ENCODE measurements at places on chromosomes 4 and X.

- no peak for DNase-seq
Measured at GRCh38 chr4:168887809-168888208, 122.2 kb downstream of the CBR4 start.

- no peak for DNase-seq
Measured at GRCh38 chr4:152265149-152265621, 270.7 kb downstream of the FBXW7 start.

DNA sequence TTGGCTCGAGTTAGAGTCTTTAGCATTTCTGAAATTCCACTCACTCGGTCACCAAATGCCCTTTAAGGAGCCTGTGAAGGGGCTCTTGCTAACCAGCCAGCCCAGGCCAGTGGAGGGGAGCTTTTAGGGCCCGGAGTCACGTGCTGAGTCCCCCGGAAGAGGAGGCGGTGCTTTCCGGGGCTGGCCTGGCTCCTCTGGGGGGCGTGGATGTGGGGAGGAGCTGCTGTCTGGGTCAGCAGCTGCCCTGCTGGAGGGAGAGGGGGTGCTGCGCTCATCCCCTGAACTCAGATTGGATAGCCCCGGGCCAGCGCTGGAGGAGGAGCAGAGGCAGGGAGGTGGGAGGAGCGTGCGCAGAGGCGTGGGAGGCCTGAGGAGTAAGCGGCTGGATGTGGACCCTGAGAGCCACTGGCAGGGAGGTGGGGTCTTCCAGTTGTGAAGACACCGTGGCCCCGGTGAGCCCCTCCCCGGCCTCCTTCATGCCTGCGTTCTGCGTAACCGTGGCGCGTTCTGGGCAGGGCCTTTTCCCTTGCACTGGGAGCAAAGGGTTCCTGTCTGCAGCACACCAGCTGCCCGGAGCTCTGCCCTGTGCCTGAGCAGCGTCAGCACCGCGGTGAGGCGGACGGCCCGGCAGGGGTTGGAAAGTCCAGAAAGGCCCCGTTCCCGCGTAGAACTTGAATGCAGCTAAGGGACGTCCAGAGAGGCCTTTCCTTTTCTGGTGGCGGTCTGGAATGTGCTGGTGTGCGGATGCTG is 19.7 kb downstream of the MAEA start:
- no peak for DNase-seq

DNA sequence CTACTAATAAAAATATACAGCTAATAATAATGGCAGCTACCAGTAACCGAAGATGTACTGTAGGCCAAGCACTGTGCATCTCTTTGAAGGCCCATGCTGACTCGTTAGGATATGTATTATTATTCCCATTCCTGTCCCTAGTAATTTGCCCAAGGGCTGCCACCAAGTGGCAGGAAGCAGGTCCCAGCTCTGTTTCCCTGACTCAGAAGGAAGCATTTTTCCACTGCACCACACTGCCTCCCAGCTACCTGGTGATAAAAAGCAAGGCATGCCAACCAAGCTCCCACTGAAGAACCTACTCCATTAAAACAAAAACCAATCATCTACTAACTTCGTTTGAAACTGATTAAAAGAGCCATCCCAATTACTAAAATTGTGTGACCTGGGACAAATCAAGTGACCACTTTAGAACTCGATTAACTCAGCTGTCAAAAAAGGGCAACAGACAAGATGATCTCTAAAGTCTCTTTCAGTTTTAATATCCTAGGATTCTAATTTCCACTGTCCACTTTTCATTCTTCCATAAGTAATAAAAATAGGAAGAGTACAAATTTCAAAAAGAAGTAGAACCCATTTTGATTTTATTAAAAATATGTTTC is 24.3 kb upstream of the PGM2 start:
- DNase-seq: peak; percentile 23

DNA sequence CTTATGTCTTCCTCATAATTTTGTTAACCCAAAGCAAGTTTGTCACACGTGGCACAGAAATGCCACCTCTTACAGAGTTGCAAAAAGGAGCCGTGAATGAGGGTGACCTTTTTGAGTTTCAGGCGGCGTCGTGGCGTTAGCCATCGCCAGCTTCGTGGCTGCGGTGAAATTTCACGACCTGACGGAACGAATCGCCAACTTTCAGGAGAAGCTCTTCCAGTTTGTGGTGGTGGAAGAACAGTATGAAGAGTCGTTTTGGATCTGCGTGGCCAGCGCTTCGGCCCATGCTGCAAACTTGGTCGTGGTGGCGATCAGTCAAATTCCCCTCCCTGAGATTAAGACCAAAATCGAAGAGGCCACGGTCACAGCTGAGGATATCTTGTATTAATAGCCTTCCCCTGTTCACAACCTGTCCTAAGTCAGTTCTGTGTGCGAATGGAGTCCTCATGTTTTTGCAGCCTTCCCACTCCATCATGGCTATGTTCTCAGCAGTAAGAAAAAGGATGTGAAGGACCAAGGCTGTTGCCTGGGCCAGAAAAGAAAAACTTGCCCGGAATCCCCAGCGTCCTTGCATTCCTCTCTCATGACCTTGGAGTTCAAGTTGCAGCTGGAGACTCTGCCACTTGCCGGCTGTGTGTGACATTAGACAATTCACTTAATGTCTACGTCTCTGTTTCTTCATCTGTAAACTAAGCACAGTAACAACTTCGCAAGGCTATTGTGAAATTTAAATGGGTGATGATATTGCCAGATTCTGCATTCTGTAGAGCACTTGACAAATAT is 11.9 kb downstream of the CLRN2 start:
- DNase-seq: no peak

GRCh38 chr4:14783011-14783877 is 219.0 kb upstream of the CPEB2 start:
- no peak for DNase-seq

DNA sequence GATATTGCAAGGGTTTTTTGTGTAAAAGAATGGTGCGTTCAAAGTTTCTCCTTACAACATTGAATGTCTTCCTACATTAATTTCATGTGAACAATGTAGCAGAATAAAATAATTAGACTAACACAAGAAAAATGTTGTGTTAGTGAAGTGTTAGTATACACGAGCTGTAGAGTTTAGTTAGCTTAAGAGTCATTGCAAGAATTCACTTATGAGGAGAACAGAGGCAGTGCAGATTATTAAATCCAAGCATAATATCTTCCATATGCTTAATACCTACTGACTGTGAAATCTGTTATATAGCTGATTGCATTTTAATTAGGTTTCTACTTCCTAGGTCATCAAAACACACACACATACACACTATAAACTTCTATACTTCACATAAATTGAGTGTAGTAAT is 959.0 kb downstream of the FAT4 start:
- DNase-seq: no peak

GRCh38 chrX:133587818-133588217 is 172.5 kb upstream of the GPC4 start:
- DNase-seq: no peak

DNA sequence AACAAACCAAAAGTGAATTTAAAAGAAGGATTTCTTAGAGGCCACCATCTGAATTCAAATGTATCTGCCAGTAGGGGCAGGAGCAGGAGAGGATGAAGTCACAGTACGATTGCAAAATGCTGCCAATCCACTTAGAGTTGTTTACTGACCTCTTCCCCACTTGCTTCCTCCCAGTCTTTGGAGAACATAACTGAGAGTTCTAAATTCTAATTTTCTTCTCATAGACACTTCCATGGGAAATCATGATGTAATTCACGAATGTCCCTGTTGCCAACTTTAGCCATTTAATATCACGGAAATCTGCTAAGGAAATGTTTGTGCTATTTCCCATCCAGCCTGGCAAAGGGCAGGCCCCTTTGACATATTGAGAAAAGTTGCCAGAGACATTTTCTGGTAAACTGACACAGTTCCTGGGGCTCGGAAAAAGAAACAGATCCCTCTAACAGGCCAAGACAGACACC is 33.6 kb upstream of the NOCT start:
- DNase-seq: peak; percentile 15

DNA sequence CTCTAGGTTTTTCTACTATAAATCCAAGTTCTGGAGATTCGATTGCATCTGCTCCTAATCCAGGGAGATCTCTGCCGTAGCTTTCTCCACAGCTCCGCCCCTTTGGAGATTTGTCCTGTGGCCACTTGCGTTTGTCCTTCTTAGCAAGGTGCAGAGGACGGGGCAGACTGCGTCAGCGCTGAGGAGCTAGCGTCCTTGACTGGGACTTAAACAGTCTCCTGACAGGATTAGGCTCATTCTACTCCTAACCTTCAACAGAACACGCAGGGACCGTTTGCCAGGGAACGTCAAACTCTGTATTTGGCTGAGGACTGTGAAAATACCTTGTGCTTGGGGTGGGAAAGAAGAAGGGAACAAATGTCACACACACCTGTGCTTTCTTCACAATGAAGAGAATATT is 38.6 kb downstream of the SORBS2 start:
- DNase-seq: no peak

DNA sequence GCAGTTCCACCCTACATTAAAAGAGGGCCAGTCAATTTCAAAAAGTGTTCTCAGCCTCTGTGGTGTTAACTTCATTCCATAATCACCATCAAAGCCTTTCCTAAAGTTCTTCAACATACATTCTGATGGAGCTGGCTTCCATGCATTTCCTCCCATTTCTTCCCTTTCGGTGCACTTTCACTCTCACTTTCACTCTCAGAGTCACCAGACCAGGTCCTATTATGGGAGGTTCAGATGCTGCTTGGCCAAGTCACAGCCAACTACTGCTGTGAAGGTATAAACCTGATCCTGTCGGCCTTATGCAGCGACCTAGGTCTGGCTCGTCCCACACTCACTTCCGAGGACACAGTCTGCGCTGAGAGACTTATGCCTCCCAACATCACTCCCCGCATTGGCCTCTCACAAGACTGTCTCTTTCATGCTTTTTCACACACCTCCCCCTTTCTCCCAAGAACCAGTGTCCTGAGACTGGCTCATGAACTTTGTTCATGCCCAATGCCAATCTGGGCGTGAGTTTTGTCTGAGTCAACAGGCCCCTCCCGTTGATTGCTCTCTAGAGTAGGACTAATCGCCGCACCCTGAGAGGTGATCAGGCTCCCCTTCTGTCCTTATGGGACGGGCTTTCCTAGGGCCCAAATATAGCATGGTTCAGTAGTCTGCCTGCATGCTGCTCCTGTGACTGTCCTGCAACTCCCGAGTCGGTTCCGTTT is 60.8 kb upstream of the XAGE1B start:
- DNase-seq: no peak

- no peak for DNase-seq
Measured at GRCh38 chr4:17103231-17103630, 204.8 kb upstream of the LDB2 start.

- no peak for DNase-seq
Measured at GRCh38 chrX:51852096-51852495, 41.3 kb upstream of the MAGED1 start.

DNA sequence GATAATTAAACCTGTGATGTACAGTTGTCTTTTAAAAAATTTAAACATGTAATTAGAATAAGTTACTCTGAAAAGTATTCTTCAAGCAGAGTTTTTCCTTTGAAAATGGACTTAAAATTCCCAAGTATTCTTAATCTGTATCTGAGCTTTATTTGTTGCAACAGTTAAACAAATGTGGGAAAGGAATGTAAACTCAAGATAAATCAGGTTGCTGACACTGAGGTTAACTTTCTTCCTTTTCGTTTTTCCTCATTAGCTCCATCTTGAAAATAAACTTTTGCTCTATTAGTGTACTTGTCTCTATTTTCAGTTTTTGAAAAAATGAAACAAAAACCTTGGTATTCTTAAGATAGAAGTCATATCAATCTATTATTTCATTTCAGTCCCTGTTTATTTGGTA is 144.5 kb upstream of the BMPR1B start:
- DNase-seq: no peak

DNA sequence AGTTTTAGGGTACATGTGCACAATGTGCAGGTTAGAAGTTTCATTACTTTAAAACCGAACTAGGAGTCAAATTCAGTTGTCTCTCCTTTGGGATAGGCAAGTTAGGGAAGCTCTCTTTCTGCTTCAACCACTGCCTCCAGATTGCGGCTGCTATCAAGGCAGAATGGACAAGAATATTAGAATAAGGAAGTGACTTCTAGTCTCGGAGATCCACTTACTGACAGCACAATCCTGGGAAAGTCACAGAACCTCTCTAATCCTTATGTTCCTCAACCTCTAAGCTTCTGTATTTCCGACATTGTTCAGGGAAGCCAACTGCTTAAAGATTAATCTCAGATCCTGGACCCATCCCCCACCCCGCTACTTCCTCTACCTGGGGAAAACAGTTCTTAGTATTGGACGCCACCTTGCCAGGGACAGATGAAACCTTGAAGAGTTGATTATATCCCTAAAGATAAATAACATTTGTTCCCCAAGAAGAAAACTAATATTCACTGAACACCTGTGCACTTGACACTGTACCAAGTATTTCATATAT is 2.1 kb downstream of the NUP62CL start:
- no peak for DNase-seq

GRCh38 chr4:156775813-156776212 is 195.8 kb downstream of the PDGFC start:
- no peak for DNase-seq

DNA sequence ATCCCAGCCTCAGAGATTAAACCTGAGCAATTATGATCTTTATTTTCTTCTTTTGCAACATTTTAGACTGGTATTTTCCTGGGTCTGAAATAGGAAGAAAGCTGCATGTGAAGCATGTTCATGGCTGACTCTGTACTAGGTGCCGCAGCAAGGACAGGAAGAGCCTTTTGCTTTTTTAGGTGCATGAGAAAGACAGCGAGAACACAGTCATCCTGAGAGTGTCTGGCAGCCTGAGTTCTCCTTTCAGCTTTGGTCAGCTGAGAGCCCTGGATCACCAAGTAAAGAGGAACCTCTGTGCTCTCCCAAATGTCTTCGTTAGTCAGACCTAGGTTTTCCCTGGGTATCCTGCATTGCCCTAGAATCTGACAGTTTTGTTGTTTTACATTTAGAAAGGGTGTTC is 29.8 kb downstream of the FAM149A start:
- no peak for DNase-seq

DNA sequence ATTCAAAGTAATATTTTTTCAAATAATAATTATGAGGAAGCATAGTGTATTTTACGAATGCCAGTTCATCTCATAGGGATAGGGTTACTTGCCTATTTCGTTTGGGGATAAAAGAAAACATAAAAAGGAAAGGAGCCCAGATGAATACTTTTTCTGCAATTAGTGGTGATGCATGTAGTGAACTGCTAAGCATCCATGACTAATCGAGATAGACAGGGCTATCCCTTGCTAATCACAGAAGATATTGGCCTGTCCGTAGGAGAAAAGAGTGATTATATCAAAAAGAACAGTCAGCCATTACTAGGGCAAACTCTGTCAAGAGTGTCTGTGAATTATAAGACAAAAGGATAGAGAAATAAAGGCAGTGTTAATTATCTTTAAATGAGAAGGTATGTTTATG is 746.1 kb downstream of the C4orf33 start:
- DNase-seq: no peak

GRCh38 chrX:6184900-6185515 is 43.7 kb downstream of the NLGN4X start:
- DNase-seq: no peak

- no peak for DNase-seq
Measured at GRCh38 chr4:163911891-163912290, 417.4 kb downstream of the TMA16 start.

- DNase-seq: no peak
Measured at GRCh38 chrX:154458954-154459778, 1.1 kb downstream of the PLXNA3 start.

Data from HuH-7.5 (cell line).